ENCODE measurements at places on chromosomes 11 and 22. TPM values are rescaled to one million over a fixed set of nuclear protein-coding genes. Genes with fewer than 3 reads are reported as not detected.

Gene CRYBB2
- not detected for total RNA-seq

- H3K4me1 ChIP-seq, result no peaks in the 10 kb centered on the region
- peaks cover 36% of the 10 kb centered on the region for H3K27me3 ChIP-seq
- DNase-seq, result no peak
- no peak overlapping the region for H3K27ac ChIP-seq
- no peak overlapping the region for H3K4me3 ChIP-seq
- no peaks in the 10 kb centered on the region for H3K36me3 ChIP-seq
Observed at GRCh38 chr11:45304111-45304991, 18.2 kb upstream of the SYT13 start.

- peak; percentile 88 for DNase-seq
- peak overlapping the region; percentile 7 for H3K4me3 ChIP-seq
- peaks cover 6% of the 10 kb centered on the region for H3K27me3 ChIP-seq
- H3K27ac ChIP-seq, result peak overlapping the region; percentile 100
Observed at GRCh38 chr11:353179-353873, 16.0 kb upstream of the B4GALNT4 start.

GRCh38 chr11:44773351-44773965 is 46.7 kb downstream of the TSPAN18 start:
- no peak for DNase-seq
- H3K4me1 ChIP-seq, result peaks cover 90% of the 10 kb centered on the region
- no peaks in the 10 kb centered on the region for H3K27me3 ChIP-seq
- H3K36me3 ChIP-seq, result no peaks in the 10 kb centered on the region

Gene UCP3
- total RNA-seq, result 2.7 TPM

DNA sequence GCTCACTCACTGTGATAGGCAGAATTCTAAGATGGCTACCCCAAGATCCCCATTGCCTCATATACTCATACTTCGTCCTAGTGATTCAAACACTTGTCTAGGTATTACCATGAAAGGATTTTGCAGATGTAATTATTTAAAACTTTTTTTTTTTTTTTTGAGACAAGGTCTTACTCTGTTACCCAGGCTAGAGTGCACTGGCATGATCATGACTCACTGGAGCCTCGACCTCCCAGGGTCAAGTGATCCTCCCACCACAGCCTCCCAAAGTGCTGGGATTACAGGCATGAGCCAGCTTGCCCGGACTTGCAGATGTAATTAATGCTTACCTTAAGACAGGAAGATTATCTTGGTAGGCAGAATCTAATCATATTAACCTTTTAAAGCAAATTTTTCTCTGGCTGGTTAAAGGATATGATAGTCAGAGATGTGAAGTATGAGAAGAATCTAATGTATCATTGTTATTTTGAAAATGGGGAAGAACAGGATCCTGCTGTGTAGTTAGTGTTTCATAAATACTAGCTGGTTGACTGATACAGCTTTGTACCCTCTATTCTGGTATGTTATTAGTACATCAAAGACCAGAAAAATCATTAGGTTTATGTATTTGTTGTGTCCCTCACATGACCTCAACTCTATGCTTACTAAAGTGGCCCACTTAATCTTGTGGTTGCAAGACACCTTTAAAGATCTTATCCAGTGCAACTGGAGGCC is 35.5 kb downstream of the C2CD3 start:
- H3K27ac ChIP-seq, result no peak overlapping the region
- peaks cover 45% of the 10 kb centered on the region for H3K36me3 ChIP-seq
- peaks cover 19% of the 10 kb centered on the region for H3K4me1 ChIP-seq
- DNase-seq, result no peak
- H3K27me3 ChIP-seq, result no peaks in the 10 kb centered on the region
- no peak overlapping the region for H3K4me3 ChIP-seq

- peak overlapping the region; percentile 88 for H3K27ac ChIP-seq
- H3K27me3 ChIP-seq, result no peaks in the 10 kb centered on the region
- H3K36me3 ChIP-seq, result no peaks in the 10 kb centered on the region
- H3K4me3 ChIP-seq, result peak overlapping the region; percentile 20
- H3K4me1 ChIP-seq, result peaks cover 93% of the 10 kb centered on the region
Observed at GRCh38 chr11:34345991-34346480, 11.8 kb downstream of the ABTB2 start.

- peaks cover 41% of the 10 kb centered on the region for H3K4me1 ChIP-seq
- DNase-seq, result no peak
- H3K36me3 ChIP-seq, result peaks cover 18% of the 10 kb centered on the region
- H3K4me3 ChIP-seq, result no peak overlapping the region
- H3K27ac ChIP-seq, result no peak overlapping the region
- H3K27me3 ChIP-seq, result no peaks in the 10 kb centered on the region
Observed at GRCh38 chr11:8090756-8091155, 9.7 kb downstream of the TUB start.

GRCh38 chr11:67406420-67406968 is 2.6 kb downstream of the TBC1D10C start:
- no peak for DNase-seq
- peaks cover 25% of the 10 kb centered on the region for H3K4me1 ChIP-seq
- peaks cover 41% of the 10 kb centered on the region for H3K27me3 ChIP-seq
- H3K27ac ChIP-seq, result no peak overlapping the region

- H3K4me3 ChIP-seq, result no peak overlapping the region
- no peak overlapping the region for H3K27ac ChIP-seq
- H3K36me3 ChIP-seq, result no peaks in the 10 kb centered on the region
- H3K27me3 ChIP-seq, result no peaks in the 10 kb centered on the region
- peaks cover 8% of the 10 kb centered on the region for H3K4me1 ChIP-seq
Observed at GRCh38 chr11:77710358-77710757, 72.8 kb upstream of the CLNS1A start.

GRCh38 chr22:47090591-47091245 is 328.3 kb downstream of the TBC1D22A start:
- no peaks in the 10 kb centered on the region for H3K36me3 ChIP-seq
- H3K4me3 ChIP-seq, result peak overlapping the region; percentile 51
- no peaks in the 10 kb centered on the region for H3K27me3 ChIP-seq
- H3K4me1 ChIP-seq, result peaks cover 9% of the 10 kb centered on the region
- no peak for DNase-seq

- peak overlapping the region; percentile 56 for H3K4me3 ChIP-seq
- peaks cover 13% of the 10 kb centered on the region for H3K4me1 ChIP-seq
- no peak for DNase-seq
Observed at GRCh38 chr11:13207665-13208594, 69.7 kb upstream of the BMAL1 start.

GRCh38 chr22:43441751-43442150 is 29.9 kb downstream of the MPPED1 start:
- H3K27ac ChIP-seq, result no peak overlapping the region
- no peaks in the 10 kb centered on the region for H3K36me3 ChIP-seq
- H3K4me3 ChIP-seq, result no peak overlapping the region
- DNase-seq, result no peak
- peaks cover 62% of the 10 kb centered on the region for H3K27me3 ChIP-seq

- peak within 1 kb of the TSS; percentile 79 for H3K27ac ChIP-seq
- H3K4me3 ChIP-seq, result peak within 1 kb of the TSS; percentile 77
- H3K4me1 ChIP-seq, result peaks cover 33% of the 10 kb centered on the region
- no peaks in the 10 kb centered on the region for H3K36me3 ChIP-seq
Observed at GRCh38 chr11:59171508-59172322, at the start of gene DTX4. Gene DTX4 (plus strand): TSS chr11:59172132. CDS start chr11:59172596, 464 bp downstream.

Gene UVRAG
- total RNA-seq, result 11.4 TPM

DNA sequence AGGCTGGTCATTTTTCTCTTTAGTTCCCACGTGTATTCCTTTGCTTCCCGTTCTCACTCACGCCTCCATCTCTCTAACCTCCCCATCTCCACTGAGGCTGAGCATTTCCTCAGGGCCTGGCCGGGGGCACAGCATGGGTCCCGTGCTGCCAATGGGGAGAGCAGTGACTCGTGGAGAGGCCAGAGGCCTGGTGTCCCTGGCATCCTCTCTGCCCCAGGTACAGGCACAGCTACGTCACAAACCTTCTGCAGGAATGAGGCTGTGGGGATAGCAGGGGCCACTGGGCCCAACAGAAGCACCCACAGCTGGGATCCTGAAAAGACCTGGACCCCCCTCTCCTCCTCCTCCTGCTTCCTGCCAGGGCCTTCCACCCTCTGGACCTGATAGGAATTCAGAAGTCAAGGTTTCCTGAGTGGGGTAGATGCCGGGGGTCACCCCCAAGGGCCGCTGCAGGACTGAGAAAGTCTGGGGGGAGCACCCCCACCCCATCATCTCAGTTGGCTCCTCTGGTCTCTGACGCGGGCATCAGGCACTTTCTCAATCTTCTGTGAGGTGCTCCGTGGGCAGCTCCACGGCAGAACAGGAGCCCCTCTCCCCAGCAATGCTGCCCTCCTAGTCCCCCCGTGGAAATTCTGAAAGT is 11.8 kb downstream of the PNPLA5 start:
- no peak overlapping the region for H3K27ac ChIP-seq
- peaks cover 69% of the 10 kb centered on the region for H3K27me3 ChIP-seq
- H3K36me3 ChIP-seq, result no peaks in the 10 kb centered on the region
- no peak overlapping the region for H3K4me3 ChIP-seq

Gene SLC22A6
- total RNA-seq, result not detected

GRCh38 chr11:44066732-44067141 is 667 bp downstream of the ACCS start:
- H3K4me3 ChIP-seq, result peak overlapping the region; percentile 76
- H3K27me3 ChIP-seq, result no peaks in the 10 kb centered on the region
- H3K27ac ChIP-seq, result peak overlapping the region; percentile 89
- H3K36me3 ChIP-seq, result peaks cover 13% of the 10 kb centered on the region
- peaks cover 16% of the 10 kb centered on the region for H3K4me1 ChIP-seq

DNA sequence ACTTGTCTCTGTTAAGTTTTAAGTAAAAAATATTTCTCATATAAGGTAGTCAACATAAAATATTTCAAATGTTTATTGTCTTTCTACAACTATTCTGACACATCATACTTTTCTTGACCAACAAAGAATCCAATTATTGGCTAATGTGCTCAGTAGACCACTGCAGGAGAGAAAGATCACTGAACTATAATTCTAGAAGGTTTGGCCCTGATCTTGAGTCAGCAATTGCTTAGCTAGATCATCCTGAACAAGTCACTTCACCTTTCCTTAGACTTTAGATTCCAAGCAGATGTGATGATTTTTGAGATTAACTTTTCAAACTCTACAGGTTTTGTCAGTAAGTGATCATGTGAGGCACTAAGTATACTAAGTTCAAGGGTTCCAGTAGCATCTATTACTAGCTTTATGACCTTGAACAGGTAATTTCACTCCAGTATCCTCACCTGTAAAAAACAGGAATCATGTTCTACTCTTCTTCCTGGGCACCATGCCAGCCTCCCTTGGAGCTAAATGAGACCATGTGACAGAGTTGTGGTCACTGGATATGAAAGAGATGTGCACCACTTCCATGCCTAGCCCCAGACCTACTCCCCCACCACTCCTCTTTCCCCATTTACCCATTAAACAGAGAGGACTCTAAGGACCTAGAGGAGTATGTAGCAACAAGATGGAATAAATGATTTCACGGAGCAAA is 17.3 kb downstream of the PGM2L1 start:
- H3K27ac ChIP-seq, result no peak overlapping the region
- H3K27me3 ChIP-seq, result no peaks in the 10 kb centered on the region
- no peaks in the 10 kb centered on the region for H3K36me3 ChIP-seq
- DNase-seq, result no peak
- no peak overlapping the region for H3K4me3 ChIP-seq

Gene TREH
- total RNA-seq, result not detected

Gene A4GALT
- 94.9 TPM for total RNA-seq

Gene DCDC1
- not detected for total RNA-seq

GRCh38 chr22:26905640-26906039 is 248.3 kb downstream of the MIAT start:
- peaks cover 41% of the 10 kb centered on the region for H3K27me3 ChIP-seq
- H3K27ac ChIP-seq, result no peak overlapping the region
- H3K36me3 ChIP-seq, result no peaks in the 10 kb centered on the region
- H3K4me1 ChIP-seq, result peaks cover 7% of the 10 kb centered on the region
- no peak overlapping the region for H3K4me3 ChIP-seq

Gene TMEM121B
- total RNA-seq, result 1.5 TPM

DNA sequence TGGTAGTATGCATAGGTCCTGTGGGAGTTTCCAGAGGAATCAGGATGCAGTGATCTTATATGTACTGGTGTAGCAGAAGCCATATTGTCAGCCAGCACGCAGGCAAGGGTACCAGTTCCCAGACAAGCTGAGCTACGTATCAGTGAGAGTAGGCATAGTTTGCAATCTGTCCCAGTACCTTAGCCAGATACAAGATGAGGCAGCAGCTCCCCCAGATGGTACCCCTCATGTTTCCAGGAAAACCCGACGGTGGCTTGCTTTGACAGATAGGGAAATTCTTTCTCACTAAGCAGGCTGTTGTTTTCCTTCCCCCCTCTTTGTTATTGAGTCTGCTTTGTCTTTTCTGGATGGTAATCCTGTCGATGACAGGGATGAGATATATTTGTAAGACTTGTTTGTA is 109.7 kb upstream of the RRM1 start:
- H3K27me3 ChIP-seq, result peaks cover 5% of the 10 kb centered on the region
- peaks cover 39% of the 10 kb centered on the region for H3K4me1 ChIP-seq
- H3K4me3 ChIP-seq, result no peak overlapping the region
- no peak for DNase-seq
- H3K27ac ChIP-seq, result no peak overlapping the region
- H3K36me3 ChIP-seq, result no peaks in the 10 kb centered on the region

DNA sequence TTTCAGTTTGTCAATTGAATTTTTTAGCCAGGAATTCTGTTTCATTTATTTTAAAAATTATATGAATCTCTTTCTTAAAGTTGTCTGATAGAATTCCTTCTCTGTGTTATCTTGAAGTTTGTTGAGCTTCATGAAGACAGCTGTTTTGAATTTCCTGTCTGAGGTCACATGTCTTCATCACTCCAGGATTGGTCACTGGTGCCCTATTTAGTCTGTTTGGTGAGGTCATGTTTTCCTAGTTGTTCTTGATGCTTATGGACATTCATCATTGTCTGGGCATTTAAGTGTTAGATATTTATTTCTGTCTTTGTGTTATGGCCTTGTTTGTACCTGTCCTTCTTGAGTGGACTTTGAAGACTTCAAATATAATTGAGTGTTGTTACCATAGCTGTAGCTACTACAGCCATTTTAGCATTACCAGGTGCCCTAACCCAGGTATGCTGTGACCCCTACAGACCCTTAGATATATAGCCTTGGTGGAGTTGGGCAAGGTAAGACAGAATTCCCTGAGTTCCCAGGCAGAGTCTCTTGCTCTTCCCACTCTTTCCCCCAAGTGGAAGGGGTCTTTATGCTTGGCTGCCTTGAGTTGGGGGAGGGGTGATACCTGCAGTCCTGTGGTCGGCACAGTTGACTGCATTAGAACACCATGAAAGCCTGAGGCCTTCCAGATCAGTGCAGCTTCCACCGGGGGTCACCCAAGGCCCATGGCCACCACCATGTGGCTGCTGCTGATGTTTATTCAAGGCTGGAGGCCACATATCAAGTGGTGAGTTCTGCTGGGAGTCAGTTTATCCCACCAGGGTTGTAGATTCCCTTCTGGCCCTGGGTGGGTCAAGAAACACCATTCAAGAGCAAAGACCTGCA is 229.6 kb downstream of the DYNC2H1 start:
- no peaks in the 10 kb centered on the region for H3K36me3 ChIP-seq
- no peaks in the 10 kb centered on the region for H3K4me1 ChIP-seq
- no peak for DNase-seq
- H3K27ac ChIP-seq, result no peak overlapping the region
- H3K27me3 ChIP-seq, result no peaks in the 10 kb centered on the region
- H3K4me3 ChIP-seq, result no peak overlapping the region

- H3K36me3 ChIP-seq, result no peaks in the 10 kb centered on the region
- no peaks in the 10 kb centered on the region for H3K27me3 ChIP-seq
- H3K27ac ChIP-seq, result no peak overlapping the region
Observed at GRCh38 chr11:106999196-106999595, 19.1 kb downstream of the GUCY1A2 start.

Gene OR4C16
- total RNA-seq, result not detected
